Kasumi-1 (cell line): ENCODE measurements at places on chromosomes 2 and 18.

DNA sequence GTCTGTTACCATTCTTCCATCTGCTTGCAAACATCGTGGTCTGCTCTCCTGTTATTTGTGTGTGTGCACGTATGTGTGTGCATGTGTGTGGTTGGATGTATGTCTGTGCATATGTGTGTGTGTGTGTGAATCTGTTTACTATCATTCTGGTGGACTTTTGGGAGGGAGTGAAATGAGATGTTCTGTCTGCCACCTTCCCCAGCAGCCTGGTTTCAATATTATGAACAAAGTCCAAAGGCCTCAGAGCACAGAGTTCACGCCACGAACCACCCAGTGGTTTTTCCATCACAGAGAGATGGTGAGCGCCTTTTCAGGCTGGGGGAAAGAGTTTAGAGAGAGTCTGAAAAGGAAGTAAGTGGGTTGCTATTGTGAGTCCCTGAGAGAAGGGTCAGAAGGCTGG, 67.1 kb upstream of the YWHAQ start:
- DNase-seq = no peak

DNA sequence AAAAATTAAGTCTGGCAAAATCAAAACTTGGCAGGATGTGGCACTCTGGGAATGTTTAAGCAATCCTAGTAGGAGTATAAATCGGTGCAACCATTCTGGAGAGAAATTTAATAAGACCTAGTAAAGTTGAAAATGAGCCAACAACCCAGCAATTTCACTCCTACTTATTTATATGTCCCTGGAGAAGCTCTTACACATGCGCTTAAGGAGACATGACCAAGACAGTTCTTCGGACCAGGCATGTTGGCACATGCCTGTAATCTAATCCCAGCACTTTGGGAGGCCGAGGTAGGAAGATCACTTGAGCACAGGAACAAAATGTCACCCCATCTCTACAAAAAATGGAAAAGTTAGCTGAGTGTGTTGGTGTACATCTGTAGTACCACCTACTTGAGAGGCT, 374.6 kb upstream of the LYPD1 start:
- DNase-seq = no peak

- no peak for DNase-seq
Observed at GRCh38 chr2:238352361-238352760, 32.0 kb downstream of the TRAF3IP1 start.

GRCh38 chr2:102294802-102295489, 16.4 kb upstream of the IL1RL1 start:
- no peak for DNase-seq

- DNase-seq = peak; percentile 67
Observed at GRCh38 chr2:54557601-54558187, 101.6 kb downstream of the SPTBN1 start.

DNA sequence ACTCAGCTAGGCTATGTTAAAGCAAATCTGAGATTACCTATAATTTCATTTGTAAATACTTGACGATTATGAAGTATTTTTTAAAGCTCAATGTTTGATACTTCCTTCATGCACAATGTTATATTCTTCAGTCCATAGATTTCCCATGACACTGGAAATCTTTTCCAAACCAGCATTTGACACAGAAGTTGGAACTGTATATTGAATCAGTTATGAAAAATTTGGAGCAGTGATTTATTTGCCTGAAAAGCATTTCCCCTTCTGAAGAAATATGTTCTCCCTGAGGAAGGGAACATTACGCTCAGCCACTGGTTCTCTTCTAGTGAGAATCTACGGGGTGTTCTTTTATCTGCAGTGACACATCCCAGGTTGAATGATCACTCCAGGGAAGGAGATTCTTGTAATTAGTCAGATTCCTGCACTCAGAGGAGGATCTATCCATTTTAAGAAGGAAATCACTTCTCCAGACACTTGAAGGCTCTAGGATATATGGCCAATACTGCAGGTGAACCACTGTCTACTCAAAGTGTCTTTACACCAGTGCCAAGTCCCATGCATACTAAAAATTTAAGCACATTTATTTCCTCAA, 64.7 kb downstream of the HNRNPLL start:
- no peak for DNase-seq

DNA sequence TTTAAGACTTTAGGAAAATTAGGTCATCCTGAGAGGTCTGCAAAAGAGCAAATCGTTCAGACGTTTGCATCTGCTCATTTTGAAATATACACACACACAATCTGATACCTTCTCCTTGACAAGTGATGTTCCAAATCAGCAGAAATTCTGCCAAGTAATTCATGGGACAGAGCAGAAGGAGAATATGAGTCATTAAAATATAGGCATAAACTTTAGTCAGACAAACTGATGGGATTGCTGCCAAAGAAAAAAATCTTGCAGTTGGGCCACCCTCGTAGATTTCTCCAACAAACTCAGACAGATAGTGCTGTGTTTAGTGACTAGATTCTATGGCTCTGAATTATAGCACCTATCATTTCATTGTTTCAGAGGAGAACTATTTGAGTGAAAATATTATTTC, 336.3 kb downstream of the NYAP2 start:
- no peak for DNase-seq

DNA sequence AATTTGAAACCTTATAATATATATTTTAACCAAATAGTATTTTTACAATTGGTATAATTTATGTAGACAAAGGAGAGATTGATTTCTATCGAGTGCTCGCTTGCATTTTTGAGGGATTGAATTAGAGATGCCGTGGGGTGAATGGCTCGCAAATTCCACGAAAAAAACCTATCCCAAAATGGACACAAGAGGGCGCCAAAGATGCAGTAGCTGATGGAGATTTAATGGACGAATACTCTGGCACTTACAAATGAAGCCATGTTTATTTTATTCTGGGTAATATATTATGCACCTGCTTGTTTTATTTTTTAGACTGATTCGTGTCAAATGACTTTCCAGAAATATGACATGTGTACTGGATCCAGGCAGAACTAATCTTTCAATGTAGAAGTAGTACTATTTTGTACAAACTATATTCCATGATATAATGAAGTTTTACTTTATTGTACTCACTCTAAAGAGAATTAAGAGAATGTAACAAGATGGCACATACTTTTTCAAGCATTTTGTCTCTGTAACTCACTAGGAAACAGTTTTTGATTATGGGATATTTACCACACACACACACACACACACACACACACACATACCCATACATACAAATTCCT, 505.4 kb downstream of the PLCL1 start:
- peak; percentile 73 for DNase-seq

DNA sequence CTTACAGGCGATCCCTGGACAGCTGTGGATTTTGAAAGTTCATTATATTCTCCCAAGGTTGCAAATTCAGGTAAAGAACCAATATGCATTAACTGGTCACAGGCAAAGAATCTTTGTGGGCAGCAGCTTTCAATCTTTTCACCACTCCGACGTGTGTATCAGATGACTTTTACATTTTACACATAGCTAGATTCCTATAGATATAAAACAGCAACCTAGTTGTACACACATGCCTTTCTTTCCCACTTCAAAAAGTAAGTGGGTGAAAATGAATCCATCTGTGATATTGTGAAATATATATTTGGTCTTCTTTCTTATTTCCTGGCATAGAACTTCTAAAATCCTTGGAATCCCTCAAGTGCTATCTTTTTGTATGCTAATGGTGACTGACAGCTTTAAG, 72.5 kb downstream of the SCG2 start:
- DNase-seq = no peak

GRCh38 chr2:207281436-207281835, 115.7 kb upstream of the KLF7 start:
- no peak for DNase-seq

DNA sequence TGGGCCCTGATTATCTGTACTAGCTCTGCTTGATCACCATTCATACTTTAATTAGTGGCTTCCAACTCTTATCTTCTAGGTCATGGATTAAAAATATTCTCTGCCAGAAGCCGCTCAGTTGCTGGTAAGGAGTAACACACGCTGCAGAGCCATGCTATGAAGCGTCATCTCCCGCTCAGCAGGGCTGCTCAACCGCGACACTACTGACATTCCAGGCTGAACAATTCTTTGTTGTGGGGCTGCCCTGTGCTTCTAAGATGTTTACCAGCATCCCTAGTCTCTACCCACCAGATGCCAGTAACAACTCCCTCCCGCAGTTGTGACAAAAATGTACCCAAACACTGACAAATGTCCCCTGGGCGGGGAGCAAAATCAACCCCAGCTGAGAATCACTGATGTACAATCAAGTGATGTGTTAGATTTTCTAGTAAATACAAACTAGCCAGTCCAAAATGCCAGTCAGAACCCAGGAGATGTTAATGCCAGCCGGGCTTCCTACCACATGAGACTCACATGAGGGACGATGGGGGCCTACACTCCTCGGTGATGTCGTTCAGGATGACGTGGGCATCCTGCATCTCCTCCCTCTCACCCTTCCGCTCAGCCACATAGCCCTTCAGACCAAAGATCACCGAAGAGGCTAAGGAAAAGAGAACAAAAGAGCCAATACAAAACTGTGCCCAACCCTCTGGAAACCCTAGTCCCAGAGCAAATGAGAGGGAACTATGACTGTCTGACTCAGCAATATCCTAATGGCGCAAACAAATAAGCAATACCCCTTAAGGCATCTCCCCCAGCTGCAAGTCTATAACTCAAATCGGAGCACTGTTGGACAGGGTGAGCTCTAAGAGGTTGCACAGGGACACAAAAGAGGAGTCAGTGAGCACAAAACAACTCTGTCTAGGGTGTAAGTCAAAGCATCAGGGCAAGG, 15.6 kb downstream of the ILKAP start:
- DNase-seq = no peak

- no peak for DNase-seq
Observed at GRCh38 chr2:108616751-108617161, 82.5 kb downstream of the LIMS1 start.

DNA sequence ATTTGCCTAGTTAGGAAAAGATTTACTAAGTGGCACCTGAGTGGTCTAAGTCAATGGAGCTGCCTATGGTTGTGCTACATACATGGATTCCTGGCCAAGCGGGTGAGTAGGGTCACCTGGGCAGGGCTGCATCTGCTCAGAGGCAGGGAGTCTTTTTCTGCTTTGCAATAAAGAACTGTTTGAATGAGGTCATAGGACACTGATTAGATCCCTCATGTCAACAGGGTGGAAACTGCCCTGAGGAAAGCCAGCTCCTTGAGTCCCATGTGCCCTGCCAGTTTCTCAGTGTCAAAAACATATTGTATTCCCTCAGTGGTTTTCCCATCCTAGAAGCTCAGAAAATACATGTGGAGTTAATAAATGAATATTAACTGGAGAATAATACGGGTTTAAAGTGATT, 4.6 kb downstream of the LAMA3 start:
- DNase-seq = no peak

GRCh38 chr2:56009758-56010458, 86.3 kb upstream of the EFEMP1 start:
- peak; percentile 60 for DNase-seq

GRCh38 chr2:66273933-66274490, 160.9 kb upstream of the MEIS1 start:
- DNase-seq = no peak

- DNase-seq = no peak
Observed at GRCh38 chr2:234189786-234190300, 139.3 kb downstream of the SPP2 start.

GRCh38 chr2:199230091-199230490, 227.6 kb downstream of the SATB2 start:
- peak; percentile 22 for DNase-seq

GRCh38 chr2:12712881-12713280, 3.9 kb upstream of the TRIB2 start:
- DNase-seq = no peak

- no peak for DNase-seq
Observed at GRCh38 chr2:114076961-114077360, 187.1 kb downstream of the ACTR3 start.

DNA sequence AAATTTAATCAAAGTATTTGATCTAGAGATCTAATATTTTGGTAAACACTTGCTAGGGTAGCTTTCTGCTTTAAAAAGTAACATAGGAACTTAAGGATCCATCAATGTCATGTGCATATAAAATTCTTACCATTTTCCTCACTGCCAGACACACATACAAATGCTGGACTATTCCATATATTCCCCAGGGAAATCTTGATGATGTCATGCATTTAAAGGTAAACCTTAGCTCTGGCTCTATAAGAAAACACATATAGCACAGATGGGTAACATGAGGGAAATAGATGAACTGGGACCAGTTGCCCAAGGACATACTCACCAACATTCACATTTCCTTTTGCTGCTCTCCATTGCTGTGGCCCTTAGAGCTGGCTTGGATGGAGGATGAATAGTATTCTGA, 79.1 kb upstream of the FMNL2 start:
- no peak for DNase-seq

DNA sequence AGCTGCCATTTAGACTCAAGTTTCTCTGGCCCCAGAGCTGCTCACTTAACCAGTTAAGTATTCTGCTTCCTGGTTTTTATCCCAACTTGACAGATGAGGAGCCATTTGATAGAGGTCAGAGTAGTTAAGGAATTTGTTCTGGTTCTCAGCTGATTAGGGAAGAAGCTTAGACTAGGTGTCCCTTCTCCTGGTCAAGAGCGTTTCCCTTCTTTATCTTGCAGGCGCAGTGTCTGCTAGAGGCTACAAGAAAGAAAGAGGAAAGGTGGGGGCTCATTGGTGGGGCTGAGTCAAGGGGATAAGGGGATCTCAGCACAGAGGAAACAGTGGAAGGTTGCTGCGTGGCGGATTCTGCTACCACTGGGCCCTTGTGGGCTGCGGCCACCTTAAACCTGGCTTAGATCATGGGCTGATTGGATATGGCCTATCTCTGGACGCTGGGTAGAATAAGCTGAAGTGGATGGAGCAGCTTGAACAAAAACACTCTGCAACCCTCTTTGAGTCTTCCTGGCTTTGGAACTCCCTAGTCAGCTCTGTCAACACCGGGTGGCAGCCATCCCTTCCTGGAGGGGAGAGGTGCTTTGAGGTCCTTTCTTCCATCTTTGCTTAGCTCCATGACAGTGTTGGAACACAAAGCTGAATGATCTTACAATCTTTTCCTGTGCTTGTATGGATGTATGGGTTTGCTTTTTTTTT, 70.8 kb downstream of the QPCT start:
- peak; percentile 7 for DNase-seq

GRCh38 chr18:14975431-14975830, 227.5 kb downstream of the ANKRD30B start:
- no peak for DNase-seq

DNA sequence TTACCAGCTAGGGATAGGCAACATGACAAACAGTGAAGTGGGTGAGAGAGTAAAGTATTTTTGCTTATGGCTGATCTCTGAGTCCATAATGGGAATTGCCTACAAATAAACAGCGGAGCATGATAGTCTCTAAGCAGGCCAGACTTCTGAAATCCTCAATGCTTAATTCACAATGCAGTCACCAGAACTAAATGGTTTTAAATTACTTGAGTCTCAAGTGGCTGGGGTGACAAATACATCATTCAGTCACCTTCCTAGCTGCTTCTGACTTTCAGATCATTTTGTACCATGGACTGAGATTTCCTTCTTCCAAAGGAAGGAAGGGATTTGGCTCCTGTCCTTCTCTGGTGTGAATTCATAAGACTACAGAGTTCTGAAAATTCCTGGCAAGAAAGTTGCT, 82.8 kb upstream of the RMP24 start:
- DNase-seq = no peak

DNA sequence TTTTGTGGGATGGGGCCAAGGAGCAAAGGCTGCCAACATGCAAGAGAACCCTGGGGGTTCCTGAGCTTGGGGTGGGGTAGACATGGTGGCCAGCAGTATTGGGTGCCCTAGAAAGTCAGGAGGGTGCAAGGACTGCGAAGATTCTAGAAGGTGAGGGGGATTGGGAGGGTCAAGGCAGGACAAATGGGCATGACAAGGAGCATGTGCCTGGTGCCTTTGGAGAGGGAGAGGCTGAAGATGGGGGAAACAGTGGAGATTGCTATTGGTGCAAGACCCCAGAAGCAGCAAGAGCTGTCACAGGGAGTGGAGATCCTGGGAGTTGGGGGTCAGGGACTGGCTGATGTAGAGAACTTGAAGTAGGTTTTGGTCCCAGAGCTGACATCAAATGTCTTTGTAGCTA, 7.5 kb downstream of the B3GNT2 start:
- no peak for DNase-seq
